Skin of body (tissue), 3 donors: ENCODE measurements at places on chromosomes 4 and X. TPM values are rescaled to one million over a fixed set of nuclear protein-coding genes. Genes with fewer than 3 reads are reported as not detected.

CUL4B gene
- total RNA-seq = 39.0 TPM

SPANXN3 gene
- total RNA-seq = not detected

CENPVL3 gene
- total RNA-seq = not detected

DDX53 gene
- not detected for total RNA-seq

UGT8 gene
- 1.5 TPM for total RNA-seq

ARL9 gene
- total RNA-seq = 0.10 TPM

UGT2B11 gene
- not detected for total RNA-seq

INTU gene
- total RNA-seq = 20.2 TPM

ARMCX6 gene
- 30.0 TPM for total RNA-seq

TMEM131L gene
- total RNA-seq = 32.2 TPM

SCML2 gene
- total RNA-seq = 7.4 TPM

STARD8 gene
- total RNA-seq = 4.5 TPM

PRKX gene
- total RNA-seq = 15.3 TPM

CT45A1 gene
- total RNA-seq = not detected

ETNPPL gene
- total RNA-seq = not detected

PRR32 gene
- total RNA-seq = 3.5 TPM

IL2RG gene
- 2.6 TPM for total RNA-seq

PGK1 gene
- total RNA-seq = 83.6 TPM

TEX11 gene
- total RNA-seq = not detected

C4orf51 gene
- total RNA-seq = not detected

FRMPD4 gene
- 0.30 TPM for total RNA-seq

EDA gene
- 7.6 TPM for total RNA-seq

USP17L21 gene
- total RNA-seq = not detected

SPINK2 gene
- not detected for total RNA-seq

PRRG1 gene
- 8.2 TPM for total RNA-seq

SUPT20HL1 gene
- not detected for total RNA-seq

FAM133A gene
- total RNA-seq = 0.30 TPM

PLAC8 gene
- total RNA-seq = 10.5 TPM

PAGE2 gene
- not detected for total RNA-seq

WAS gene
- 5.6 TPM for total RNA-seq

RHOXF2 gene
- total RNA-seq = not detected

TKTL2 gene
- not detected for total RNA-seq

PIM2 gene
- 5.9 TPM for total RNA-seq

GRIA2 gene
- 3.8 TPM for total RNA-seq

SEL1L3 gene
- total RNA-seq = 13.0 TPM

SH3D19 gene
- 47.8 TPM for total RNA-seq

MAGEB2 gene
- not detected for total RNA-seq

ATP6AP2 gene
- 72.8 TPM for total RNA-seq

BMX gene
- total RNA-seq = 2.6 TPM

TMPRSS11F gene
- total RNA-seq = 2.3 TPM

PCDH19 gene
- total RNA-seq = 3.5 TPM

IL2 gene
- total RNA-seq = not detected

C4orf50 gene
- 0.10 TPM for total RNA-seq
